ENCODE measurements at places on chromosomes 2 and 18. TPM values are rescaled to one million over a fixed set of nuclear protein-coding genes. Genes with fewer than 3 reads are reported as not detected.

DNA sequence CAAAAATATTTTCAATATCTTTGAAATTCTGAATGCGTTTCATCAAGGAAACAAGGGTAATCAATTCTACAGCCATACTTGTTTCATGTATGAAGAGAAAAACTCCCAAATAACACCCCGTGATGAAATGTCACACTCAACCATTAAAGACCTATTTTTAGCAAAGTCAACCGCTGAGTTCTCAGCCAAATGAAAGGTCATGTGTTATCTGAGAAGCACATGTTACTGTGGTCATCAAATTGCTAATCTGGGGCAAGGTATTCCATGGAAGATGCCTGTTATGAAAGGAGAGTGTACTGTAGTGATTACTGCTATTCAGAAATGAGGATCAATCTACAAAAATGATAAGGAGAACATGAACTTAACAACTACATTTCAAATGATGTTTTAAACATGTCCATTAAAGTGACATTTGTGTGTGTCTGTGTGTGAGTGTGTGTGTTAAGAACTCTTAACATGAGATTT is 126.7 kb downstream of the BCL2 start:
- H3K27ac ChIP-seq, result no peak overlapping the region
- H3K4me1 ChIP-seq, result no peaks in the 10 kb centered on the region
- no peak overlapping the region for H3K4me3 ChIP-seq
- H3K36me3 ChIP-seq, result no peaks in the 10 kb centered on the region

DNA sequence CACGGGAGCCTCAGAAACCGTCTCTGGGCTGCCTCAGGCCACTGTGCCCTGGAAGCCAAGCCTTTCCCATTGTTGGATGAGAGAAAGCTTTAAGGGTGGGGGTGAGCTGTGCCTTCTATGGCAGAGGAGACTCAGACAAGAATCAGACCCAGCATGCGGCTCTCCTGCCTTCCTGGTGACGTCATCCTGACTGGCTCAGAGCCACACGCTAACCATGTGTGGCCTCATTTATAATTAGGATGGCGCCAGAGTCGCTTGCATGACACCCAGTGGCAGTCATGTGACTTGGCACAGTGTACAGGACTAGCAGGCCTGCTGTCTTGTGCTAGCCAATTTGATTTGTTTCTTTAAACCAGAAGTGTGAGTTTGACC is 99.1 kb downstream of the SH3BP4 start:
- H3K27me3 ChIP-seq, result no peaks in the 10 kb centered on the region
- peak; percentile 98 for DNase-seq
- peak overlapping the region; percentile 81 for H3K27ac ChIP-seq
- peaks cover 54% of the 10 kb centered on the region for H3K36me3 ChIP-seq
- peaks cover 34% of the 10 kb centered on the region for H3K4me1 ChIP-seq
- no peak overlapping the region for H3K4me3 ChIP-seq

DNA sequence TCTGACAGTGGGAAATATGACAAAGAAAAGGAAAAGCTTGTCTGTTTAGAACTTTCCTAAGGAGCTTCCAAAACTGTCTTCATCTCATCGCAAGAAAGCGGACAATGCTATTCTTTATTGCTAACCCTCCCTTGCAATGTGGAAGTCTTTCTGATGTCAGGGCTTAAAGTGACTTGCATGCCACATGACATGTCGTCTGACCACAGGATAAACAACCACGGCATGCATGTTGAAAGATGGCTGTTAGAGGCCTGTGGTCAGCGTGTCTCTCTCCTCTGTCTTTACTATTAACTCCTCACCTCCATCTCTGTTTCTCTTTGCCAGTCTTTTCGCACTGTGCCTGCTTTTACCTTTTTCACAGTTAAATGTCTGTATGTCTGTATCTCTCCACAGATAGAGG is 389.8 kb downstream of the LNPK start:
- H3K27me3 ChIP-seq, result no peaks in the 10 kb centered on the region
- H3K4me3 ChIP-seq, result no peak overlapping the region
- no peak for DNase-seq
- no peak overlapping the region for H3K27ac ChIP-seq

Gene KCNJ13
- total RNA-seq, result not detected

Gene MRPS5
- 26.1 TPM for total RNA-seq
